ENCODE measurements at places on chromosomes 7 and 10.
A peak's percentile ranks its signal among the peaks of the same experiment; 100 is the strongest.

- DNase-seq = no peak
Measured at GRCh38 chr10:27720529-27720928, 25.1 kb downstream of the MKX start.

GRCh38 chr10:65518379-65518778 lies 1407.5 kb upstream of the LRRTM3 start:
- peak; percentile 29 for DNase-seq

- DNase-seq = peak; percentile 53
Measured at GRCh38 chr7:123635551-123636359, 19.9 kb upstream of the LMOD2 start.

- DNase-seq = peak; percentile 53
Measured at GRCh38 chr10:22620140-22620857, 94.1 kb downstream of the PIP4K2A start.

GRCh38 chr10:15660990-15661389 lies 58.7 kb downstream of the ITGA8 start:
- no peak for DNase-seq

- no peak for DNase-seq
Measured at GRCh38 chr10:24414597-24414996, 205.7 kb downstream of the KIAA1217 start.

DNA sequence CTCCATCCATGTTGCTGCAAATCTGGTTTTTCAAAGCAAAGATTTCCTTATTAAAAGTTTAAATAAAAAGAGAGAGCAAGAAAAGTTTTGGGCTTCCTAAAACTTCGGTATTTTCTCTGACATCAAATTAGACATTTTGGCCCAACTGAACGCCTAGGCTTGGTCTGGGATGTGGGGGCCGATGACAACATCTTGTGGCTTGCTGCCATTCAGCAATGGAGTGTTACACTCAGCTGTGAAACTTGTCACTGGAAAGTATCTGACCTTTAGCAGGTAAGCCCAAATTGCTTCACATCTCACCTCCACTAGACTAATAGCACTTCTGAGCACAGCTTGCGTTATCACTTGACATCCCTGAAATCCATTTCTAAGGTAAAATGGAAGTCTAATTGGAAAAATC lies 320.6 kb downstream of the GATA3 start:
- DNase-seq = no peak

GRCh38 chr10:50527442-50528043 lies 96.2 kb downstream of the SGMS1 start:
- DNase-seq = no peak

DNA sequence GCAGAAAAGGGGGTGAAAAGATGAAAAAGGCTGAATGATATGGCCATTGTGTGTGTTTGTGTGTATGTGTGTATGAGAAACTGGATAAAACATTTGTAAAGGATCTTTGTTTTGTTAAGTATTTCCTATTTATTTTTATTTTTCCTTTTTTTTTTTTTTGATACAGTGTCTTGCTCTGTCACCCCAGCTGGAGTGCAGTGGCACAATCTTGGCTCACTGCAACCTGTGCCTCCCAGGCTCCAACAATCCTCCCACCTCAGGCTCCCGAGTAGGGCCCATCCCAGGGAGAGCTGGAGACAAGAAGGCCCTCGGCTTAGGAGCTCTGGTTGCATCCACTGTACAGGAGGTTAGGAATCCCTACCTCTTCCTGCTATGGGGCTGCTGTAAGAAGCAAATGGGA lies 6.9 kb upstream of the CALML5 start:
- DNase-seq = no peak

- peak; percentile 78 for DNase-seq
Measured at GRCh38 chr10:97714401-97715258, 1.1 kb downstream of the MARVELD1 start.

Measured in trophoblast cell (in vitro differentiated cells and primary cell).